ENCODE measurements at places on chromosomes 1 and 21.

- DNase-seq = peak; percentile 45
Measured at GRCh38 chr1:29245876-29246275, 9.6 kb downstream of the PTPRU start.

DNA sequence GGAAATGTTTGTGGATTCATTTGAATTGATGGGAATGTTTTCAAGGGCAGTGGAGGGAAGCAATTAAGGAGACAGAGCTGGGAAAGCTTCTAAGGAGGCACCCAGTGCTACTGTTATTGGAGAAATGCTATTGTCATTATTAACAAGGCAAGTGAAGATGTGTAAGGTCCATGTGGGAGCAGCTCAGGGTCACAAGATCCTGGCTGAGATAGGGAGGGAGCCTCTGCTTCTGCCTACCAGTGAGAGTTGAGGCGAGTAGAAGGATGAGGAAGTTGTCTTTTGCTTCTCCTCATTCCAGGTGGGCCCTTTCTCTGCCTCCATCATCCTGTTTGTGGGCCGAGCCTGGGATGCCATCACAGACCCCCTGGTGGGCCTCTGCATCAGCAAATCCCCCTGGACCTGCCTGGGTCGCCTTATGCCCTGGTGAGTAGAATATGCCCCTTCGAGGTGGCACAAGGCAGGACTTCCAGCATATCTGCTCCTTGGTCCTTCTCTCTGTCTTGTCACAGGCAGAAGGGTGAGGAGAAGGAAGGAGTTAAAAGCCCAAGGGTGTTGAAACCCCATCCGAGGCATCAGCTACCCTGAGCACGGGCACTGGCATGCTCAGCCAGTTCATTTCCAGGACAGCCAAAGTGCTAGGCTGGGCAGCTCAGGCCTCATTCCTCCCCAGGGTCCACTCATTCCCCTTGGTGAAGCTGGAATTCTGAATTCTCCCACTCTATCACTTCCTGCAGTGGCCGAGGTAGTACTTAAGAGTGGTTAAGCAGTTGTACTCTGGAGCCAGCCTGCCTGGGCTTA lies 3.7 kb downstream of the MFSD2A start:
- DNase-seq = no peak

- DNase-seq = no peak
Measured at GRCh38 chr1:64895500-64895899, 70.8 kb downstream of the JAK1 start.

DNA sequence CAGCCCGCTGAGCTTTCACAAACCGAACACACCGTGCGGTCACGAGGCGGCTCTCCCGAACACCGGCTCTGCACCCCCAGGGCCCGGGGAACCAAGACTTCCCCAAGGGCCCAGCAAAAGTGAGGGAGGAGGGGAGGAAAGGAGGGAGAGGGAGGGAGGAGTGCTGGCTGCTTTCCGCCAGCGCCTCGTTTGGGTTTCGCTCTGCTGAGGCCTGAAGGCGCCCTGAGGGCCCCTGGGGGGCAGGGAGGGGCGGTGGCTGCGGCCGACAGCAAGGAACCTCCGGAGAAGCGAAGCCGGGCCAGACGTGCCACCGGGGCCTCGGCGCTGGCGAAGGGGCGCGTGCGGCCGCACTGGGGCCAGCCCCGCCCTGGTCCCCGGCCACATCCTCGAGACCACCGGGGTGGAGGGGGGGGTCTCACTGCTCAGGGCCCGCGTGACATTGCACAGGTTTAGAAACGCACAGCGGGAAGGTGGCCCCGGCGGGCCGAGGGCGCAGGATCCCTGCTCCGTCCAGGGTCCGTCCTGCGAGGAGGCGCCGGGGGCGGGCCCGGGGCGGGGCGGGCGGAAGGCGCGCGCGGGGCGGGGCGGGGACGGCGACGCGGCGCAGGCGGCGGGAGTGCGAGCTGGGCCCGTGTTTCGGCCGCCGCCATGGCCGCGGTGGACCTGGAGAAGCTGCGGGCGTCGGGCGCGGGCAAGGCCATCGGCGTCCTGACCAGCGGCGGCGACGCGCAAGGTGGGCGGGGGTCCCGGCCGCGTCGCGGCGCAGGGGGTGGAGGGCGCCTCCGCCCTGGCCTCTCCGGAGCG lies at the start of gene PFKL:
PFKL (plus strand) TSS at position 596 of the 804 bp plus-strand sequence; CDS start at position 649, 53 bp downstream.
- DNase-seq = no peak

DNA sequence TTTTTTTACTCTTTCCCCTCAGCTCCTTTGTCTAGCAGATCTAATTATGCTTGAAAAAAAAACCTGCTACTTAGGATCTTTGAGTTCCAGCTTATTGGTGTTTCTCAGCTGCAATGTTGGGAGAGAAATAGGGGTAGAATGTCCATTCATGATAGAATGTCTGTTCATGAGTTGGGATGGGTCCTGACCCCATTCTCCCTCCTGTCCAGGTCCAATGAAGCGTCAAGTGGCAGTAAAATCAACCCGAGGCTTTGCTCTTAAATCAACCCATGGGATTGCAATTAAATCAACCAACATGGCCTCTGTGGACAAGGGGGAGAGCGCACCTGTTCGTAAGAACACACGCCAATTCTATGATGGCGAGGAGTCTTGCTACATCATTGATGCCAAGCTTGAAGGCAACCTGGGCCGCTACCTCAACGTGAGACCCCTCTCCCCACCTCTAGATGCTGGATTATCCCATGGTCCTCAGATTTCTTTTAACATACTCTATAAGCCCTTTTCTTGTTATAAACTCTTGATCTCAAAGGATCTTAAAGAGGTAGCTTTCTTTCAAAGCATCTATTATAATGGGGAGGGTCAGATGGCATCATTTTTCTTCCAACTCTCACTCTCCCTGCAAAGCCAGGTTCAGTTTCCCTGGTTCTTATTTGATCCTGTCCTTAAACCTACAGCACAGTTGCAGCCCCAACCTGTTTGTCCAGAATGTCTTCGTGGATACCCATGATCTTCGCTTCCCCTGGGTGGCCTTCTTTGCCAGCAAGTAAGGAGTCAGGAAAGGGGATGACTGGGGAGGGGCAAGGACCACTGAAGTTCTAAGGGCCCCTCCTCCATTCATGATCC lies 11.1 kb downstream of the CERS2 start:
- DNase-seq = no peak

GRCh38 chr1:240598216-240599001 lies 13.5 kb downstream of the GREM2 start:
- no peak for DNase-seq

- DNase-seq = no peak
Measured at GRCh38 chr1:113147073-113147625, 74.2 kb downstream of the LRIG2 start.

- DNase-seq = no peak
Measured at GRCh38 chr1:173663159-173663558, 6.5 kb downstream of the ANKRD45 start.

DNA sequence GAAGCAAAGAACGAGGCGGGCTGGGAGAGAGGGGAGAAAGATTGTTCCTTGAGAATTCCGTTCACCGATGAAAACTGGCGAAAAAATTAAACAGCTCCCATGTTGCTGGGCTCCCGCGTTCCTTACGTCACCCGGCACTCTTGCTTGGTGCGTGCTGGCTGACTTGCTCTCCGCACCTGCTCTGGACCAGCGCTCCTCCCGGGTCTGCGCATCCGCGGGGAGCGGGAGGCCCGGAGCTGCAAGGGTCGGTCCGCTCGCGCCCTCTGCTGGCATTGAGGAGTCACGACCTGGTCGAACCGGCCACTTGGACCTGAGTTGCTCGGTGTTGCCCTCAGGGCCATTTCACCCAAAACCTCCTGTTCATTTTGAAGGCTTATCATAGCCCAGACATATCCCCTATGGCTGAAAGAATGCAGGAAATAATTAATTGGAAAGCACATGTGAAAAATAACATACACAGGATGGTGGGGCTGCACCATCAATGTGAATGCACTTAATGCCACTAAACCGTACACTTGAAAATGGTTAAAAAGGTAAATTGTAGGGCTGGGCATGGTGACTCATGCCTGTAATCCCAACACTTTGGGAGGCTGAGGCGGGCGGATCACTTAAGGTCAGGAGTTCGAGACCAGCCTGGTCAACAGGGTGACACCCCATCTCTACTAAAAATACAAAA lies 98.9 kb upstream of the BACE2 start:
- peak; percentile 82 for DNase-seq

GRCh38 chr1:1332774-1333480 lies 1.8 kb downstream of the TAS1R3 start:
- DNase-seq = no peak

GRCh38 chr1:51784997-51785421 lies 93.5 kb downstream of the NRDC start:
- no peak for DNase-seq

- no peak for DNase-seq
Measured at GRCh38 chr1:75092141-75092540, 42.0 kb upstream of the LHX8 start.

GRCh38 chr1:28010969-28011368 lies 51.2 kb downstream of the XKR8 start:
- DNase-seq = no peak

DNA sequence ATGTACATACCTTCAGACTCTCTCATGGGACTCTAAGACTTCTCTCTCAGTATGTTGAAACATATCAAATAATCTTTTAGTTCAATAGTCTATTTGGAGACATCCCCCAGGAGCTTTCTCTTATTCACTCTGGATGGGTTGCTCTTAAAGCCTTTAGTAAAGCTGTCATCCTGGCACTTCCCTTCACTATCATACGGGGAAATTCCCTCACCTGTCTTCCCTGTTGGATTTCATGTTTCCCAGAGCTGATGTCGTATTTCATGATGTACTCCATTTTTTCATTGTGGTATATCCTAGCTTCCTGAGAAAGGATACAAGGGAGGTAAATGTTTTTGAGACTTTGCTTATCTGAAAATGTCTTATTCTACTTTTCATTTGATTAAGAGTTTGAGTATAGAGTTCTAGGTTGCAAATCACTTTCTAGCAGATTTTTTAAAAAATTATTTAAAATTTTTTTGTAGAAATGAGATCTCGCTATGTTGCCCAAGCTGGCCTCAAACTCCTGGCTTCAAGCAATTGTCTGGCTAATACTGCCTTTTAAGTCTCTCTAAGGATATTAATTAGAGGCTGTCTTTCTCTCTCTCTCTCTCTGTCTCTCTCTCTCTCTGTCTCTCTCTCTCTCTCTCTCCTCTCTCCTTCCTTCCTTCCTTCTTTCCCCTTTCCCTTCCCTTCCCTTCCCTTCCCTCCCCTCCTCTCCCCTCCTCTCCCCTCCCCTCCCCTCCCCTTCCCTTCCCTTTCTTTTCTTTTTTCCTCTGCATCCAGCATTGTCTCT lies 17.0 kb upstream of the MACF1 start:
- no peak for DNase-seq

- DNase-seq = no peak
Measured at GRCh38 chr1:66539491-66539890, 5.5 kb downstream of the SGIP1 start.

- DNase-seq = peak; percentile 53
Measured at GRCh38 chr1:163174524-163175437, 27.9 kb downstream of the RGS5 start.

GRCh38 chr1:70948396-70949017 lies 99.1 kb downstream of the PTGER3 start:
- DNase-seq = no peak

GRCh38 chr1:201582705-201583442 lies 43.9 kb downstream of the NAV1 start:
- DNase-seq = no peak

GRCh38 chr1:2232916-2233438 lies 4.9 kb downstream of the SKI start:
- no peak for DNase-seq

DNA sequence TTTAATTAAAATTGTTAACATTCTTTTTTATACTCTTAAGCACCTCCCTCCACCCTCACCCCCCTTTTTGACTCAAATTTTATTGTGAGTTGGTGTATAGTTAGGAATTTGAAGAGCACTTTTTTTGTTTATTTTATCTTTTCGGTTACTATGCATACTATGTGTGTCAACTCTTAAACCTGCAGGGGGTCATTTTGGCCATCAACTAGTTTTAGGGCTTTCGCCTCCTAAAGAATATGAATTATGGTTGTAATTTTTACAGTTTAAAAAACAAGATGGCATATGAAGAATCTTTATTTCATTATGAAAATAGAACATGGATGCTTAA lies 9.7 kb downstream of the BACH1 start:
- DNase-seq = no peak

- DNase-seq = no peak
Measured at GRCh38 chr1:31748365-31748764, 15.8 kb downstream of the ADGRB2 start.

DNA sequence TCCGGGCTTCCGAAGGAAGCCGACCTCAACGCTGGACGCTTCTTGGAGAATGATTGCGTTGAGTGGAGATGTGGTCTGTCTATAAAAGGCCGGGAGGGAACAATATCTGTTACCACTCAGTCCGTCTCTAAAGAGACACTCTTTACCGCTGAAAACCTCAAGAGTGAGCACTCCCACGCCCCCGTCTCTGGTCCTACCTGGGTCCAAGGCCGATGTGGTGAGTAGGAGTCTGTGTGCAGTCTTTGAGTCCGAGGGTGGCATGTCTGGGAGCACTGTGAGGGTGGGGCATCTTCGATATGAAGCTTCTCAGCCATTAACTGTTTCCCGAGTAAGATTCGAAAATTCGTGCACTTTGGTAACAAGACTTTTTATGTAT lies 576 bp downstream of the ZFP69 start:
- no peak for DNase-seq

- DNase-seq = no peak
Measured at GRCh38 chr1:109535481-109535880, 4.2 kb upstream of the GPR61 start.

GRCh38 chr21:43203591-43203990 lies 34.8 kb downstream of the CRYAA start:
- DNase-seq = no peak

- no peak for DNase-seq
Measured at GRCh38 chr1:30335389-30335996, 387.9 kb downstream of the MATN1 start.

DNA sequence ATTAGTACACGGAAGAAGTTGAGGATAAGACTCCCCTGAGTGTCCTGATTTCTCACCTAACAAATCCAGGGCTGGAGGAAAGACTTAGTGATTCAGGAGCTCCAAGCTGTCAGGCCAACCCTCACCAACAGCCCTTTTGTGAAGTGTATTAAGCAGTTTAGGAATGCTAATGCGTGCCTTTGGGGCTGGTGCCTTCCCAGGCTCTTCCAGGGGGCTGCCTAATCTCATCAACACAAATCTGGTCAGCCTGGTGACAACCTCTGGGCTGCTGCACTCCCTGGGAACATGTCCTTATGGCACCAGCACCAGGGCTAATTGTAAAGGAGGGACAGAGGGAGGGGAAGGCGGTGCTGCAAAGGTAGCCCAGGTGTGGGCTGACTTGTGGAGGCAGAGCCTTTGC lies 15.5 kb downstream of the CSMD2 start:
- no peak for DNase-seq

DNA sequence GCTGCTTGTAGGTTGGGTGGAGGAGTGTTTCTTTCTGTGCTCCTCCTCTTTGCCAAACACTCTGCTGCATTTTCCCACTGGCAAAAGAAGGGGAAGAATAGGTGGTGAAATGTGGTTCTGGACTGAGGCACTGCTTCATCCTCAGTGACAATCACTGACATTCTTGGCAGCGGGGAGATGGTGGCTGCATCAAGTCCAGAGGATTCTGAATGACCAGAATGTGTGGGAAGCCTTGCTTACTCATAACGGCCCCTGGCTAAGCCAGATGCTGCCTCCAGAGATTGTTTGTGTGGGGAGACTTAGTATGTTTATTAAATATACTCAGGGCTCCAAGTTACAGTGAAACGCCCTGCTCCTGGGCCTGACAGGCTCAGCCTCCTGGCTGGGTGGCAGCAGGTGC lies 160.3 kb downstream of the CACNA1E start:
- no peak for DNase-seq

- DNase-seq = no peak
Measured at GRCh38 chr1:172775606-172776005, 116.7 kb downstream of the FASLG start.

- DNase-seq = no peak
Measured at GRCh38 chr1:212623603-212624002, 15.0 kb downstream of the ATF3 start.

Data from DMS153 (cell line).